ENCODE measurements at places on chromosomes 11 and 22.
A peak's percentile ranks its signal among the peaks of the same experiment; 100 is the strongest.

DNA sequence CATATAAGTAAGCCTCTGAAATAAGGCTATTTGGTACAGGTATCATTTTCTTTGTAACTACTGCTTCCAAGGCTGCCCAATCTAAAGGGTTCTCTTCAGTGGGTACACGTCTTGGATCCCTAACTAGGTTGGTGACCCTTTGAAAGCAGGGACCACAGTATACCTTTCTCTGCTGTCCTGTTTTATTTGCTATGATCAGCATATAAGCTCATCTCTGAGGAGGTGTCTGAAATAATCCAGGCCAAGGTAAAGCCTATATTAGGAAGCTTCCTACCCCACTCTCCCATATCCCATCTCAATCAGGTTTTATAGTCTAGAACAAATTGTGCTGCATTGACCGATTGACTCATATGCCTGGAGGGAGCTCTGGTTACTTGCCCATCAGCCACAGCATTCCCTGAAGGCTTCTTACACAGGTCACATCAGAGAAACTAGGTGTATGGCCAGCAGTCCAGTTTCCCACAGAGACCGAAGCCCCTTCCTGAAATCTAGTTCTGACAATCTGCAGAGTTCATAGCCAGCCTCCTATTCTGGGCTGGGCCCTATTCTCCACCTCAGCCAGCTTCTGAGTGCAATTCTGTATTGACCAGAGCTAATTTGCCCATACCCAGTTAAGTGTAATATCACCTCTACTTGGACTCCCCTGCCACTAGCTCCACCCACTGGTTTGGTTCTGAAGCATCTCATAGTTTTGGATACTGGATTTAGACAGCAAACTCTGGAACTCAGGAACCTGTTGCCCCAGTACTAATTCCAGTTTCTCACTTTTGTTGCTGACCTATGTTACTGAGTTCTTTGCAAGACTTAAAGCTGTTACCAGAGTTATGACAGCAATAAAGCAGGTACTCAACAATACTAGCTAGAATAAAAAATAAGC lies 62.1 kb upstream of the ARHGAP20 start:
- no peak for DNase-seq

- peak; percentile 22 for DNase-seq
These were observed at the start of gene ARHGAP8 for GRCh38 chr22:44752285-44753188. ARHGAP8 (plus strand) TSS chr22:44752575; CDS start chr22:44786528, 33,953 bp downstream.

GRCh38 chr22:42661985-42662831 lies 13.0 kb upstream of the CYB5R3 start:
- peak; percentile 80 for DNase-seq

- DNase-seq: peak; percentile 50
These were observed 18.2 kb upstream of the CCDC134 start for GRCh38 chr22:41782316-41782715.

DNA sequence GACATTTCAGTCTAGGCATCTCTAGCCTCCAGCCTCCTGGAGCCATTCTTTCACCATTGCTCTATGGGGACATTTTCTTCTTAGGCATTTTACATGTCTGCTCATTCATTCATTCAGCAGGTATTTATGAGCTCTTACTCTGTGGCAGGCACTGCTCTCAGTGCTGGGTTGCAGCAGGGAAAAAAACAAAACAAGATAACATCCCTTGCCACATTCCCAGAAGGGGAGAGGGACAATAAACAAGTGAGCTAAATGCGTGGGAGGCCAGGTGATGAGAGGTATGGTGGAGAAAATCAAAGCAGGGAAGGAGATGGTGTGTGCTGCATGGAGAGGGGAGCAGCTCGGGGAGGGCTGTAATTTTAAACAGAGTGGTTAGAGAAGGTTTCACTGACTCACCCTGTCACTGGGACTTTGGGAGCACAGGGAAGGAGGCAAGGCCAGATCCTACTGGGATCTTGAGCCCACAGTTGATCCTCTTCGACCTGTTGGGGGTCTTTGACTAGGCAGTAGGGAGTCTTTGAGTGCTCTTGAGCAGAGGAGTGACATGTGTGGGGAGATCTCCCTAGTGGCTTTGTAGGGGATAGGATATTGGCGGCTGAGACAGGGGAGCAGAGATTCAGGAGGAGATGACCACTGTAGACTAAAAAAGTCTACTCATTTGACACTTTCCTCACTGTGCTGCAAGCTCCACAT lies 17.0 kb downstream of the MICAL2 start:
- DNase-seq: no peak

All from CD4-positive, alpha-beta T cell treated with Interleukin-1 beta for 1 hour (primary cell).